ENCODE measurements at places on chromosomes 2 and 18. TPM values are rescaled to one million over a fixed set of nuclear protein-coding genes. Genes with fewer than 3 reads are reported as not detected.

ALPP gene
- total RNA-seq: 0.25 TPM

DNA sequence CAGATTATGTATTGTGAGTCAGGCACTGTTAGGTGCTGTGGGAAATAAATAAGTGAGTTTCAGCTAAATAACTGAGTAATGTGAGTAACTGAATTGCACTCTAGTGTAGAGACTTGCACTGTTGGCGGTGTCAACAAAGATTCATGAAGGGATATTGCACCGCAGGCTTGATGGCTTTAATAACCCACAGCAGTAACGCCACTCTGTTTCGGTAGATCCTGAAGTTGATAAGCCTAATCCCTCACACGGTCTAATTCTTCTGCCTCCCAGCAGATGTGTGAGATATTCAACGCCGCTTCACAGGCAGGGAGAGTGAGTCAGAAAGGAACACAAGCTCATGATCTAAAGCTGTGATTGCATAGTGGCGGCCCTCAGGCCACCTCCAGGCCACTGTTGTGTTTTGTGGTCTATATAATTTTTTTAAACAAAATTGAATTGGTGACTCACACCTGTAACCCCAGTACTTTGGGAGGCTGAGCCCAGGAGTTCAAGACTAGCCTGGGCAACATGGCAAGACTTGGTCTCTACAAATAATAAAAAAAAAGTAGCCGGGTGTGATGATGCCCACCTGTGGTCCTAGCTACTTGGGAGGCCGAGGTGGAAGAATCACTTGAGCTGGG is 94.3 kb downstream of the LIPG start:
- no peak for DNase-seq
- H3K4me3 ChIP-seq: no peak overlapping the region
- peaks cover 7% of the 10 kb centered on the region for H3K4me1 ChIP-seq
- no peaks in the 10 kb centered on the region for H3K36me3 ChIP-seq

DNA sequence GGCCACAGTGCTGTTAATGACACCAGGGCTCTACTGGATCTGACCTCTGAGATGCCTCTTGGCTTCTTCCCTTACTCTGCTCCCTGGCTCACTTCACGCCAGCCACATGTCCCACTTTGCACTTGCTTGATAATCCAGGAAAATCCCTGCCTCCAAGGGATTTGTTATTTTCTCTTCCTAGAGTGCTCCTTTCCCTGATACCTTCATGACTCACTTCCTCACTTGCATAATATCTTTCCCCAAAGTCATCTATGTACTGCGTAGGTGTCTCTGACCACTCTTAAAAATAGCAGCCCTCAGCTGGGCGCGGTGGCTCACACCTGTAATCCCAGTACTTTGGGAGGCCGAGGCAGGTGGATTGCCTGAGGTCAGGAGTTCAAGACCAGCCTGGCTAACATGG is 572.3 kb downstream of the PLCL1 start:
- no peak overlapping the region for H3K27ac ChIP-seq
- no peak overlapping the region for H3K4me3 ChIP-seq
- no peaks in the 10 kb centered on the region for H3K36me3 ChIP-seq
- H3K27me3 ChIP-seq: no peaks in the 10 kb centered on the region
- no peak for DNase-seq

RMDN2 gene
- 31.6 TPM for total RNA-seq

FHOD3 gene
- total RNA-seq: 46.8 TPM

FN1 gene
- 36.8 TPM for total RNA-seq

SH3BP4 gene
- 64.4 TPM for total RNA-seq

AGAP1 gene
- total RNA-seq: 45.5 TPM

- no peak overlapping the region for H3K27ac ChIP-seq
- H3K4me3 ChIP-seq: no peak overlapping the region
- DNase-seq: no peak
- H3K36me3 ChIP-seq: no peaks in the 10 kb centered on the region
- H3K27me3 ChIP-seq: no peaks in the 10 kb centered on the region
Measured at GRCh38 chr2:191202209-191202721, 42.9 kb upstream of the MYO1B start.

- H3K27me3 ChIP-seq: no peaks in the 10 kb centered on the region
- no peaks in the 10 kb centered on the region for H3K36me3 ChIP-seq
- H3K4me1 ChIP-seq: no peaks in the 10 kb centered on the region
- H3K27ac ChIP-seq: no peak overlapping the region
- no peak overlapping the region for H3K4me3 ChIP-seq
Measured at GRCh38 chr2:43846140-43846793, 7.5 kb downstream of the ABCG8 start.

DNA sequence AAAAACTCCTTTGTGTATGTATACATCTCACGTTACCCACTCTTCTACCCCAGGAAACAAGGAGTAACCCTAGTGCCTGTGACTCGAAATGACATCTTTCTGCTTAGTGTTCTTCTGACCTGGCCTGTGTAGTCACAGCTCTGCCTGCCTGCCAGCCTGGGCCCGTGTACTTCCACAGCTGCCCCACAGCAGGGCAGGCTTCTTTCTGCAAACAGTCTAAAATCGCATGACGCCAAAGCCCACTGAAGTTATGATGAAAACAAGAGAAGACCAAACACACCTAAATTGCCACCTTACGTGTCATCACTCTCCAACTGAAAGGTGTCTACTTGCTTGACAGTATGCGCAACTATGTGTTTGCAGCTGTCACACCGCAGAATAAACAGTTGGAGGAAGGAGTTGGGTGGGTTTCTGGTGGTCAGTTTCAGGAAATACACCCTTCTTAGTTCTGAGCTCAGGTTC is 1.5 kb downstream of the GAREM1 start:
- H3K4me1 ChIP-seq: peaks cover 9% of the 10 kb centered on the region
- H3K4me3 ChIP-seq: peak overlapping the region; percentile 78
- H3K27ac ChIP-seq: no peak overlapping the region
- no peaks in the 10 kb centered on the region for H3K27me3 ChIP-seq
- peak; percentile 41 for DNase-seq

DNA sequence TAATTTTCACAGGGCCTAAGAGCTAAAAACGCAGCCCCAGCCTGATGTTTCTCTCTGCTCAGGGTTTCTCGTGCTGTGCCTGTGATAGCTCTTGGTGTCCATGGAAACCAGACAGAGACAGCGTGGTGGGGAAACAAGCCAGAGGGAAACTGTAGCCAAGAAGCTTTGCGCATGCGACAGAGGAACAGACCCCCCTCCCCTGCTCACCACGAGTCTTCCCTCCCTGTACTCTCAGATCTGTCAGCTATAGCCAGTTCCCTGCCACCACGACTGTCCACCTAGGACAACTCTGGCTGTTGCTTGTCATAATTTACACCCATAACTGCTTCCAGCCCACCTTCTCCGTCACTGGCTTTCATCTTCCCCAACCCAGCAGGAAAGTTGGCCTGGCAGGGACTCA is 13.2 kb upstream of the DNAJC27 start:
- no peaks in the 10 kb centered on the region for H3K27me3 ChIP-seq
- peak; percentile 73 for DNase-seq
- H3K4me1 ChIP-seq: peaks cover 28% of the 10 kb centered on the region
- no peaks in the 10 kb centered on the region for H3K36me3 ChIP-seq
- peak overlapping the region; percentile 18 for H3K27ac ChIP-seq
- H3K4me3 ChIP-seq: no peak overlapping the region

GRCh38 chr18:29780816-29781215 is 1261.7 kb downstream of the DSC3 start:
- H3K27me3 ChIP-seq: no peaks in the 10 kb centered on the region
- no peak overlapping the region for H3K27ac ChIP-seq
- no peak overlapping the region for H3K4me3 ChIP-seq
- no peaks in the 10 kb centered on the region for H3K4me1 ChIP-seq
- DNase-seq: no peak
- H3K36me3 ChIP-seq: no peaks in the 10 kb centered on the region

KLHL29 gene
- 7.9 TPM for total RNA-seq

LMAN1 gene
- total RNA-seq: 72.9 TPM

DNA sequence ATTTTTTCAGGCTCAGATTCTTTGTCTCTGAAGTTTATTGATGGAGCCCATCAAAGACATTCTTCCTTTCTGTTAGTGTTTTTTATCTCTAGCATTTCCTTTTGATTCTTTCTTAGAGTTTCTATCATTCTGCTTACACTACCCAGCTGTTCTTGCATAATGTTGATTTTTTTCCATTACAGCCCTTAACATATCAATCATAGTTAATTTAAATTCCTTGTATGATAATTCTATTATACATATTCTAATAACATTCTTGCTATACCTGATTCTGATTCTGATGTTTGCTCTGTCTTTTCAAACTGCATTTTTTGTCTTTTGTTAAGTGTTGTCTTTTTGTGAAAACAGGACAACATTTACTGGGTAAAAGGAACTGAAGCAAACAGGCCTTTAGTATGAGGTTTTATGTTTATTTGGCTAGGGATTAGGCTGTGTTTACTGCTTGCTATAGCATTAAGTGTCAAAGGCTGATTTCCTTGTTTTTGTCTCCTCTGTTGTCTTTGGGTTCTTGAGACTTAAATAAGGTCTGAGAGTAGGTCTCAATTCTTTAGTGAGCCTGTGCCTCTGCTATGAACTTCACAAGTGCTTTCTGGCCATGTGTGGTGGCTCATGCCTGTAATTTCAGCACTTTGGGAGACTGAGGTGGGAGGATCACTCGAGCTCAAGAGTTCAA is 8.0 kb upstream of the STAM2 start:
- no peak for DNase-seq
- H3K27me3 ChIP-seq: no peaks in the 10 kb centered on the region
- H3K36me3 ChIP-seq: no peaks in the 10 kb centered on the region
- no peak overlapping the region for H3K4me3 ChIP-seq

GRCh38 chr2:212360068-212360460 is 178.5 kb downstream of the ERBB4 start:
- H3K27ac ChIP-seq: peak overlapping the region; percentile 42

SPR gene
- 27.6 TPM for total RNA-seq

DNA sequence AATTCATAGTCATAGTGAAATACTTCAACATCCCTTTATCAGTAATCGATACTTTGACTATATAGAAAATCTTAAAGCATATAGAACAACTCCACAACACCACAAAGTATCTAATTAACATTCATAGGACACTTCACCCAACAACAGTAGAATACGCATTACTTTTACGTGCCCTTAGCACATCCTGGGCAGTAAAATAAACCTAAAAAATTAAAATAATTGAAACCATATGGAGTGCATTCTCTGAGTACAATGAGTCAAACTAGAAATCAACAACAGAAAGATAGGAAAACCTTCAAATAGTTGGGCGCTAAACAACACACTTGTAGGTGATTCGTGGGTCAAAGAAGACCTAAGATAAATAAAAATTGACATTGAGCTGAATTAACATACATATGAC is 442.9 kb downstream of the SUCLG1 start:
- no peak for DNase-seq
- no peaks in the 10 kb centered on the region for H3K27me3 ChIP-seq
- H3K27ac ChIP-seq: no peak overlapping the region

DNA sequence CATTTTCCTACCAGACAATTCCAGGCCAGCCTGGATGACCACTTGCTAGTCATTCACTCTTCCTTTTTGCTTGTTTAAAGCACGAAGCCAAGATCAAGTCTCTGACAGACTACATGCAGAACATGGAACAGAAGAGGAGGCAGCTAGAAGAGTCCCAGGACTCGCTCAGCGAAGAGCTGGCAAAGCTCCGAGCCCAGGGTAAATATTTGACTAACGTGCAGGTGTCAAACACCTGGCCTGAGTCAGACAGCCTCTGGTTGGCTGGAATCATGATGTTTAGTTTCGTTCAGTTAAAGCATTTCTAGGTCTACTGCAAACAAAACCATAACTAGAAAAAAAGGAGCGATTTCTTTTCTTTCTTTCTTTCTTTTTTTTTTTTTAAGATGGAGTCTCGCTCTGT is 44.2 kb upstream of the LYPD6B start:
- DNase-seq: no peak
- no peaks in the 10 kb centered on the region for H3K27me3 ChIP-seq
- H3K27ac ChIP-seq: no peak overlapping the region
- H3K36me3 ChIP-seq: no peaks in the 10 kb centered on the region
- no peak overlapping the region for H3K4me3 ChIP-seq

DNA sequence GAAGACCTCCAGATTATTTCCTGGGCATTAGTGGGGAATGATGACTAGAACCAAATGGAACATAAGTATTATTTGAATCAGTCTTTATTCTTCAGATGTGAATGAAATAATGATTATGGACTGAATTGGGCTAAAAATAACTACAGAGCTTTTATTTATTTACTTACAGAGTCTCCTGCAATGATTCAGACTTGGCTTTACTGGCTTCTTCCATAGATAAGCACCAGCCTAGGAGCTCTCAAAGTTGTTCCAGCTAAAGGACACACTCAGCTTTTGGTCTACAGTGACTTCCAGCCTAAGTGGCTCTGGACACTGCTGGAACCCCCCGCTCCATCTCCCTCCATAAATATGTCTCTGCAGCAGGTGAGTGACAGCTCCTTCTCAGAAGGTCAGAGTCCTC is 24.3 kb upstream of the ARHGAP25 start:
- no peak for DNase-seq
- no peak overlapping the region for H3K4me3 ChIP-seq

GRCh38 chr2:97701851-97702465 is 11.4 kb upstream of the ZAP70 start:
- H3K36me3 ChIP-seq: no peaks in the 10 kb centered on the region
- no peak overlapping the region for H3K27ac ChIP-seq
- no peak for DNase-seq
- no peaks in the 10 kb centered on the region for H3K4me1 ChIP-seq

DNA sequence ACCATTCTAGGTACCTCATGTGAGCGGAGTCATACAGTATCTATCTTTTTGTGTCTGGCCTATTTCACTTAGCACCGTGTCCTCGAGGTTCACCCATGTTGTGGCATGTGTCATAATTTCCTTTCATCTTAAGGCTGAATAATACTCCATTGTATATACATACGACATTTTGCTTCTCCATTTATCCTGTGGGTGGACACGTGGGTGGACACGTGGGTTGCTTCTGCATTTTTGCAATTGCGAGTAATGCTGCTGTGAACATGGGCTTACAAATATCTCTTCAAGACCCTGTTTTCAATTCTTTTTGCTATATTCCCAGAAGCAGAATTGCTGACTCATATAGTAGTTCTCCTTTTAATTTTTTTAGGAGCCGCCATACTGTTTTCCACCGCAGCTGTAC is 243.6 kb upstream of the EPAS1 start:
- no peaks in the 10 kb centered on the region for H3K4me1 ChIP-seq
- no peak overlapping the region for H3K4me3 ChIP-seq
- no peaks in the 10 kb centered on the region for H3K27me3 ChIP-seq
- H3K36me3 ChIP-seq: no peaks in the 10 kb centered on the region

All from testis (tissue), 5 donors.